Stimulated activated CD4-positive, alpha-beta T cell treated with anti-CD3 and anti-CD28 coated beads, Interleukin-4, amount 100 ng/mL, for 4 hours (primary cell): ENCODE measurements at places on chromosomes 6 and 20.

DNA sequence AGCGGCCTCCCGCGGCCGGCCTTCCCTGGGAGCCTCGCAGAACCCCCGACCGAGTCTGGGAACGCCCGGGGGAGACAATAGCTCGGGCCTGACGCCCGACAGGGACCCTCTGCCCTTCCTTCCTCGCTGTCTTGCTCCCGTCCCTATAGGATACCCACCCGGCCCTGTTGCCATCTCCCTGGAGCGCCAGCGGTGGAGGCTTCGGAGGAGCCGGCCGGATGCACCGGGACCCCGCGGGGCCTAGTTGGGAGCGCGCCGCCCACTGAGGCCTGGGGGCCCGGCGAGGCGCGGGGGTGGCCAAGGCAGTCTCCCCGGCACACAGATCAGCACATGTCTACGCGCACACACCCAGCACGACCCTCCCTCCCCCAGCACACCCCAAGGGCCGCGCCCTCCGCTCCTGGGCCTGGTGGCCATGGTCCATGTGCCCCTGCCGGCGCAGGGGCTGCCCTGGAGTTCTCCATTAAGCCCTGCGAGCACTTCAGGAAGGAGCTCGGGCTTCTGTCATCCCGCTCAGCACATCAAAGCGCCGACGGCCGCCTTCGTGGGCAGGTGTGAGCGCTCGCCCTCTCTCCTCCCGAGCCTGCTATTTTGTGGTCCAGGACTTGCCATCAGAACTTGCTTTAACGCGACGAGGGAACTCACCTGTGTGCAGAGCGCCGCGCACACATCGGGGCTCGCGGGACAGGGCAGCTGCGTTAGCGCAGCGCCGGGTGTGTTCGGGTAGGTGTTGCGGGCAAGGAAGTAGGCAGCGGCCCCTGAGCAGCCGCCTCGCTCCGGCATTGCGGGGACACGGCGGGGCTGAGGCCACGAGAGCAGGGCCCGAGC is 3.7 kb downstream of the FOXF2 start:
- no peak for DNase-seq

- DNase-seq, result no peak
These were observed 11.7 kb downstream of the MMP24 start for GRCh38 chr20:35238170-35238569.

- DNase-seq, result no peak
These were observed 726.4 kb upstream of the SLC35B3 start for GRCh38 chr6:9161731-9162130.

DNA sequence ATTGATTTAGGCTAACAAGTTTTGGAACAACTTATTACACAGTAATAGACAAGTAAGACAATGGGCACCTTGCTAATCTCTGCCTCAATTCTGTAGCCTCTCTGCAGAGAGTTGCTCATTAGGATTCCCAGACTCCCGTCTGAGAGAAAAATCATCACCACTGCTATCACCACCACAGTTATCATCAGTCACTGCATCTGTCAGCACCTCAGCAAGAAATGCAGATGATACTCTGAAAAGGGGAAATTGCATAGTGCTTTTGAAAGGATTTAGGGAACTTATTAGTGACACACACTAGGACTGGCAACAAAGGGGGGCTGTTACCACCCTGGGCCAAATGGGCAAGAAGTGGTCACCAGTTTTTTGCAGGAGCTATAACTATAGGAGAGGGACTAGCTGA is 39.9 kb downstream of the FOXA2 start:
- DNase-seq, result no peak

- DNase-seq, result no peak
These were observed 241.7 kb downstream of the ATXN1 start for GRCh38 chr6:16519265-16520242.

GRCh38 chr6:105678516-105678915 is 275.6 kb upstream of the PREP start:
- no peak for DNase-seq

DNA sequence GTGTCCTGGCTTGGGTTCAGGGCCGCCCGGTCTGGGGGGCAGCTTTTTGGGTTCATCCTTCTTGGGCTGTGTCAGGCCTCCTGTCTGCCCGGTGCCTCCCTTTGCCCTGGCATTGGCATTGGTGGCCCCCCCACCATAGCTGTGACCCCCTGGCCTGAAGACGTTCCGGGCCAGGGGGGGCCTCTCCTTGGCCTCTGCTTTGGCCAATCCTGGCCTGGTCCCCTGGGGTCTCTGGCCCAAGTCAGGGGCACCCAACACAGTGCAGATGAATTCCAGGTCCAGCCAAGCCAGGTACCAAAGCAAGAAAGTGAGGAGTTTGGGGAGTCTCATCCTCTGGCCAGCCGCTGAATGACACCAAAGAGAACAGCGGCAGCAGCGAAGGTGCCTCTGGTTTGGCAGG is 429 bp downstream of the GDF5 start:
- DNase-seq, result no peak

GRCh38 chr20:63854766-63855362 is 6.4 kb upstream of the ABHD16B start:
- no peak for DNase-seq

DNA sequence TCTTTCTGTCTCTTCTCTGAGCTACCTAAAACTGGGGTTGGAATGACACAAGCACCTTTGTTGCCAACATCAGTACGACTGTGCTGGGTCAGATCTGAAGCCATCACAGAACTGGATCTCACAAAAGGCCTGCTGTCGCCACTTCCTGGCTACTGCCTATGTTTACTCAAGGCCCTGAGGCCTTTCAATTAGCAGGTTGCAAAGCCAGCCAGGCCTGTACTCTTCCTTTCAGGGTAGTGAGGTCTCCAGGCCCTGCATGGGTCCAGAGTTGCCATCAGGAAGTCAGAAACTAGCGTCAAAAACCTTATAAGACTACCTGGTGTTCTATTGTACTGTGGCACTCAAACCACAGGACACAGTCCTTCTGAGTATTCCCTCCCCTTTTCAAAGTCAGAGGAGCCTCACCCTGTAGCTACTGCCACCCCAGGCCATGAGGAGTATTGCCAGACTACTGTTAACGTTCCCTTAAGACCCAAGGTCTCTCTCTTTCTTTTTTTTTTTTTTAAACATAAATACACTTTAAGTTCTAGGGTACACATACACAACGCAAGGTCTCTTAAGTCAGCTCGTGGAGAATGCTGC is 937.4 kb upstream of the GJE1 start:
- no peak for DNase-seq

GRCh38 chr6:134345789-134346188 is 27.9 kb upstream of the SGK1 start:
- no peak for DNase-seq

GRCh38 chr6:22632581-22633145 is 63.3 kb downstream of the HDGFL1 start:
- no peak for DNase-seq

- DNase-seq, result no peak
These were observed 317.5 kb upstream of the MOCS1 start for GRCh38 chr6:40251637-40252300.

GRCh38 chr6:89758830-89759229 is 60.8 kb downstream of the MDN1 start:
- DNase-seq, result no peak

- DNase-seq, result no peak
These were observed 44.5 kb upstream of the EZR start for GRCh38 chr6:158863646-158864045.

GRCh38 chr6:52285177-52286068 is 881 bp upstream of the MCM3 start:
- DNase-seq, result no peak

- DNase-seq, result peak; percentile 37
These were observed 48.4 kb downstream of the CPXM1 start for GRCh38 chr20:2751878-2752566.

GRCh38 chr6:100488244-100488643 is 23.5 kb upstream of the SIM1 start:
- DNase-seq, result no peak

GRCh38 chr20:55471052-55472006 is 534.0 kb downstream of the CBLN4 start:
- DNase-seq, result no peak

- DNase-seq, result peak; percentile 70
These were observed 54.2 kb upstream of the HLA-A start for GRCh38 chr6:29887819-29888776.

GRCh38 chr6:142207265-142207877 is 60.3 kb downstream of the VTA1 start:
- peak; percentile 18 for DNase-seq

- peak; percentile 34 for DNase-seq
These were observed 3.0 kb upstream of the GUCA1B start for GRCh38 chr6:42197555-42198362.

GRCh38 chr6:147787417-147787816 is 278.9 kb downstream of the SAMD5 start:
- no peak for DNase-seq

DNA sequence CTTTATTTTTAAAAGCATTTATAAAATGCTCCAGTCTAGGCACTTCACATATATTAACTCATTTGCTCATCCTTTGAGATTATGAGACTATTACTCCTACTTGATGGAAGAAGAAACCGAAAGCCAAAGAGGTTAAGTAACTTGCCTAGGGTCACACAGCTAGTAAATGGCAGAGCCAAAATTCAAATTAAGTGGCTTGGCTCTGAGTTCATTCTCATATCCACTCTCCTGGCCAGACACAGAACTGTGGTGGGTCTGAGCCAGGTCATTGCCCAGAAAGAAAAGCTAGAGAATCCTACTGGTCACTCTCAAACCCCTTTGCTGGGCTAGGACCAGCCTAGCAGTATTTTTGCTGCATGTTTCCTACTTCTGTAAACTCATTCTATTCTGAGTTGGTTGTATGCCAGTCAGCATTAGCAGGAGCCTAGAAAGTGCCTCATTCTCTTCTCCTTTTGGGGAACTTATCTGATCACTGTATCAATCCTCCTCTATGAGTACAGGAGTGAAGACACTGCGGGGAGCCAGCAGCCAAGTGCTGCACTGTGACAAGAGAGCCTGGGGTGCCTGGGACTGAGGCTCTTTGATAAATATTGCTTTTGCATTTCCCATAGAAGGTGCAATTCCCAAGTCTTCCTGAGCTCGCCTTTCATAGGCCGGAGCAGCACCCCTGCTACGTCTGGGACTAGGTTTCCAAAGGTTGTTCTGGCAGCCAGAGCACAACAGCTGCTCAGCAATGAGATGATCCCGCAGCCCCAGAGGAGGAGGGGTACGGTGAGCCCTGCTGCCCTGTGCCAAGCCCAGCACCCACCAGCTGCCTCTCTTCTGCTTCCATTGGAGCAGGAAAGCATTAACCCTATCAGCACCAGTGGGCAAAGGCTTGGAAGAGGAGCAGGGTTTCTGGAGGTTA is 728.3 kb downstream of the MAFB start:
- DNase-seq, result no peak

GRCh38 chr6:33949877-33950435 is 146.2 kb upstream of the MLN start:
- DNase-seq, result no peak

GRCh38 chr6:88825856-88826255 is 137.6 kb downstream of the RNGTT start:
- no peak for DNase-seq

DNA sequence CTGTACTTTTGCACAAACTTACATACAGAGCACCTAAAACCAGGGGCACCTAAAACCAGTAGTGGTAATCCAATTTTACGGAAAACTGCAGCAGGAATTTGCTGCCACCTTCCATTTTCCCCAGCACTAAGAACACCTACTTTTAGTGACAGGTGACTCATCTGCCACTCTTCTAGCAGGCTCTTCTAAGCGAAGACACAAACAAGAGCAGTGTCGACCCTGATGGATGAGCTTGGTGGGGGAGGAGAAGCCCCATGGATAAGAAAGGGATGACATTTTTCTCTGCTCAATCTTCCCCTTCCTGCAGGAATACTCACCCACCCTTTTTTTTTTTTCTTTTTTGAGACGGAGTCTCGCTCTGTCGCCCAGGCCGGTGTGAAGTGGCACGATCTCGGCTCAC is 116.9 kb downstream of the GMPR start:
- no peak for DNase-seq

- DNase-seq, result no peak
These were observed 119.6 kb downstream of the CDH4 start for GRCh38 chr20:61371501-61372136.

DNA sequence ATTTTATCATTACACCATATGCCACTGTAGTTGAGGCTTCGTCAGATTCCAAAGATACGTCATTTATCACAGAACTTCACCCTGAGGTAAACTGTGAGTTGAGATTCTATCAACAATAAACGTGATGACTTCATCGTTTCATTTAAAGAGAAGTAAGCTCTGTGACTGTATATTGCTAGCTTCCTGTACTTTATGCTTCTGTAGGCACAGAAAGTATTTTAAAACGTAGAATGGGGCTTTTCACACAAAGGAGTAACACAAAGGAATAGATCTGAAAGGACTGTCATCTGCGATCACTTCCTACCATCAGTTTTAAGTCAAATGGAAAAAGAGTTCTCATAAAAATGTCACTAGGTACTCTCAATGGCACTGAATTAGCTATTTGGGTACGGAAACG is 234.4 kb upstream of the MCHR2 start:
- no peak for DNase-seq

GRCh38 chr6:166365806-166366205 is 16.9 kb downstream of the MPC1 start:
- no peak for DNase-seq

DNA sequence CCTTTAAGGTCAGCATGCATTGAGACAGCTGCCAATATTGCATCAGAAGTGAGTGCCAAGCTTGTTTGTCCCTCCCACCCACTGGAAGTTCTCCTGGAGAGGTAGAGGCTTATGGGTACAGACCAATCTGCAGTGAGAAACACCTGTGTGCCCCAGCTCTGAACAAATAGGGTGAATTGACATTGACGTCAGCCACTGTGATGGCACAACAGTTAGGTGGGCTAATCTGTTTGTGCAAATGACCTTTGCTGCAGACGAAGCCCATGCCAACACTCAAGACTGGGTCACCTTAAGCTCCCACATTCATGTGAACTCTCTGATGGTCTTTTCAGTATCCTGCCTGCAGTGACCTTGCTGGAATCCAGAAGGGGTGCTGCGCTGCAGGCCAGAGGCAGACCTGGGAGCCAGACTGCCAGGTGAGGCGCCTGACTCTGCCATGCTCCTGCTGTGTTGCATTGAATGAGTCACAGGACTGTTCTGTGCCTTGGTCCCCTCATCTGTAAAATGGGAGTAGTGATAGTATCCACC is 99.9 kb downstream of the ALDH8A1 start:
- DNase-seq, result no peak

DNA sequence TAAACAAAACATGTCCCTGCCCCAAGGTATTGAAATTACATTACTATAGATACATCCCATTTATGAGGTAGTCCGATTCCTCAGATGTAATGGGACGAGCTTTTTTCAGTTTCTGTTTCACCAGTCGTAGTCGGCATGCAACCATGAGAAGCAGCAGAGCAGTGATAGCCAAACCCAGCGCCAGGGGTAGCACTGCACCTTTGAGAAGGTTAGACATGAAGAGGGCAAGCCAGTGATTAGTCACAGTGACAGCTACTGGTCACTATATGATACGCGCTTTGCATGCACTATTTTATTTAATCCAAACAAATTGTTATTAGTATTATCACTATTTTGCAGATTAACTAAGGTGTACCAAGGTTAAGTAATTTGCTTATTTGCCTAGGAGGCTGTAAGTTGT is 43.7 kb downstream of the LRP11 start:
- DNase-seq, result no peak
